ENCODE measurements at places on chromosomes 3 and 15.

DNA sequence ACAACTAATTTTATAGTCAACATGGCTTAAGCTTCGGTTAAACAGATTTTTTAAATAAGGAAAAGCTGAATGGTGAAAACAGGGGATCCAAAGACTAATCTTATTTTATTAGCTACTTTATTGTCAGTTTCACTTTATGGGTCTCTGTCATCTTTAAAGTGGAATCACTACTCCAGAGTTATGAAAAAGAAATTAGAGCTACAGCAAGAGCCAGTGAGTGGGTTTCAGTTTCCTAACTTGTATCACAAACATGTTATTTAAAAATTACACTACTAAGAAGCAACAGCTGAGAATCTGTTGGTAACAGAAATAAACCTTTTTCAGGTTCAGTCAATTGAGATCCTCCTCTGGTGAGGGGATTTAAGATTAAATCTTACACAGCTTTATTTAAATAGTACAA, 10.0 kb downstream of the PHC3 start:
- DNase-seq: no peak

DNA sequence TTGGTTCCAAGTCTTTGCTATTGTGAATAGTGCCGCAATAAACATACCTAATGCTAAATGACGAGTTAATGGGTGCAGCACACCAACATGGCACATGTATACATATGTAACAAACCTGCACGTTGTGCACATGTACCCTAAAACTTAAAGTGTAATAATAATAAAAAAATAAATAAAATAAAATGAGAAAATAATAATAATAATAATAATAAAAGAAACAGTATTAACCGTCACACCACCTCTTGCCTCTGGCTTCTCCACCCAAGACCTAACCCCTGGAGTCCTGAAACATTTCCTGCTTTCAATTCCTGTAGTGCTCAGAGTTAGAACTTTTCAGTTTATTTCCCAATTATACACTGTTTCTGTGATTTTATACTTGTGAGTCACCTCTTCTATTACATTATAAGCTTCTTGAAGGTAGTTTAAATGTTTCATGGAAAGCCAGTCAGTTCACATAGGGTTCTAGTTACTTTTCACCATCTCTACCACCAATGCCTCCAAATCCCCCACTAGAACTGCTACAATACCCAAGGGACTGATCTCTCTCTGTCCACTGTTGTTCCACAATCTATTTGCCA, 18.4 kb upstream of the GHSR start:
- no peak for DNase-seq

- DNase-seq: no peak
Observed at GRCh38 chr3:169264711-169265110, 398.8 kb downstream of the MECOM start.

DNA sequence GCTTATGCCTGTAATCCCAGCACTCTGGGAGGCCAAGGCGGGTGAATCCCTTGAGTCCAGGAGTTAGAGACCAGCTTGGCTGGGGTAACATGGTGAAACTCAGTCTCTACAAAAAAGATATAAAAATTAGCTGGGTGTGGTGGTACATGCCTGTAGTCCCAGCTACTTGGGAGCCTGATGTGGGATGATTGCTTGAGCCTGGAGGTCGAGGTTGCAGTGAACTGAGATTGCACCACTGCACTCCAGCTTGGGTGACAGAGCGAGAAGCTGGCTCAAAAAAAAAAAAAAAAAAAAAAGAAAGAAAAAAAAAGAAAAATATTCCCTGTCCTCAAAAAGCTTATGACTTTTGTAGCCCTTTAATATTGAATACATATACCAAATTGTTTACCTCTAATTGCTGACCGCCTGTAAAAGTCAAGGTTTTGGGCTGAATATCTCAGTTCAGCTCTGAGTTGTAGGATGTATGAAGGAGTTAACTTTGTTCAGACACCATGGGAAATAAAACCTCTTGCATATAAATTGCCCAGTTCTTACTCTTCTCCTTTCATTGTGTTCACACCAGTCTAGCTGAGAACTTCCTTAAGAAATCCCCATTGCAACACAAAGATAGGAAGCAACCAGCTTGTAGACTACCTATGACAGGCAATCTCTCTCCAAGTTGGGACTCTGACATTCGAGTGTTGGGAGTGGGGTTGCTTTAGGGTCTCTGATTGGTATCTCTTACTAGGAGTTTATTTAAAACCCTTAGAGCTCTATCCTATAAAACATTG, 97.6 kb upstream of the RASGRP1 start:
- DNase-seq: no peak

GRCh38 chr3:158420654-158421396, 150.2 kb upstream of the MLF1 start:
- DNase-seq: no peak

DNA sequence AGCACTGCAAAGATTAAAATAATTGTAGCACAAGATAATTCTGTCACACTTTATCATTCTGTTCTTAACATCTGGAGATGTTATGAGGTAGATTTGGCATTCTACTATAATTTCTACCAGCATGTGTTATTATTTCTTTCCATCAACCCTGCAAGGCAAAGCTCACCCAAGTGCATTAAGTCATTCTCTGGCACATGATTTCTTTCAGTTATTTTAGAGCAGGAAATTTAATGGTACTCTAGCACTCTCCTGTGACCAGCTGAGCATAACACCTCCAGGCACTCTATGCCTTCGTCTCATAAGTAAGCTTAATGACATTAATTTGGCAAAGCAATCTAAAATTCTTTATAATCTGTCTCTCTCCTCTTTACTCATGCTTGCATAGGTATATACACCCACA, 300.2 kb upstream of the GPR149 start:
- peak; percentile 27 for DNase-seq
